ENCODE measurements at places on chromosomes 13 and 19.

GRCh38 chr19:35689836-35690235 lies 14.5 kb upstream of the ZBTB32 start:
- no peak for DNase-seq

GRCh38 chr13:26759907-26760831 lies at the start of gene GPR12:
Gene GPR12 (minus strand): TSS chr13:26760786. CDS start chr13:26759827, 959 bp downstream.
- no peak for DNase-seq

DNA sequence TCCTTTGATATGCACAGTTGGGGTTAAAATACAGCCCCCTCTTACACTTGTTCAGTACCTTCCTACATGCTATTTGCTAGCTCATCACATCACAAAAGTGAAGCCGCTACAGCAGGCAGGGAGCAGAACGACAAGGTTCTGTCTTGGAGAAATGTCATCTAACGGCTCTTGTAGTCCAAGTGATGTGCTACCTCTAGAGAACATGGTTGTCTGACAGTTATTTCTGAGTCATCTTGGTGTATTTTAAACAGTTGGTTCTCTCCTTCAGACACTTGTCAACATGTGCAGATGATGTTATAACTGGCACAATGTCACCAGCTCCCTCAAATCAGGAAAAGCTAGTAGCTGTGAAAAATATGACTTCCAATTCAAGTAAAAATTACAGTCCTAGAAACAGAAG lies 865.0 kb downstream of the PCDH9 start:
- no peak for DNase-seq

DNA sequence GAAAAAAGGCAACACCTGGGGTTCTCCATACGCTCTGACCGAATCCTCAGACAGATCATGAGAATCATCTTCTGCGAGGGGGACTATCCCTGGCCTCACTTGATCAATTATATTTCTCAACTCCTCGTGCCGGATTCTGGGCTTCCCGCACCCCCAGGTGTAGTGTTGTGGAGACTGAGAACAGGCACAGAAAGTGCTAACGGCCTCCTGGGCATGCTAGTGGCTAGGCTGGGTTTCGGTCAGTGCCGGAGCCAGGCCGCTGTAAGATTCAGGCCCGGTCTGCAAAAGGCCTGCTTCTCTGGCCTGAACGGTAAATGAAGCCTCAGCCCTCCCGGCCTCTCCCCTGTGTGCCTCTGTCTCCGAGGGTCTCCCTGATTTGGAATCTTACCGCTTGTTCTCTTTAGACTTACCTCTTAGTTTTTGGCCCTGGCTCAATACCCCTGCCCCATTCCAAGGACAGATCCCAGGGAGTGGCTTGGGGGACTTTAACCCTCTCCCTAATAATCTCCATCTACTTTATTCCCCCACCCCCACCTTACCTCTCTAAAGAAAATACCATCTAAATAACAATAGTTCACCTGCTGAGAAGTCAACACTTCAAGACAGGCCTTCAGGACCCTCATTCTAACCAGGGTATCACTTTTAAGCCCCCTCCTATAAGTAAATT lies 79.0 kb upstream of the MEDAG start:
- DNase-seq = no peak

DNA sequence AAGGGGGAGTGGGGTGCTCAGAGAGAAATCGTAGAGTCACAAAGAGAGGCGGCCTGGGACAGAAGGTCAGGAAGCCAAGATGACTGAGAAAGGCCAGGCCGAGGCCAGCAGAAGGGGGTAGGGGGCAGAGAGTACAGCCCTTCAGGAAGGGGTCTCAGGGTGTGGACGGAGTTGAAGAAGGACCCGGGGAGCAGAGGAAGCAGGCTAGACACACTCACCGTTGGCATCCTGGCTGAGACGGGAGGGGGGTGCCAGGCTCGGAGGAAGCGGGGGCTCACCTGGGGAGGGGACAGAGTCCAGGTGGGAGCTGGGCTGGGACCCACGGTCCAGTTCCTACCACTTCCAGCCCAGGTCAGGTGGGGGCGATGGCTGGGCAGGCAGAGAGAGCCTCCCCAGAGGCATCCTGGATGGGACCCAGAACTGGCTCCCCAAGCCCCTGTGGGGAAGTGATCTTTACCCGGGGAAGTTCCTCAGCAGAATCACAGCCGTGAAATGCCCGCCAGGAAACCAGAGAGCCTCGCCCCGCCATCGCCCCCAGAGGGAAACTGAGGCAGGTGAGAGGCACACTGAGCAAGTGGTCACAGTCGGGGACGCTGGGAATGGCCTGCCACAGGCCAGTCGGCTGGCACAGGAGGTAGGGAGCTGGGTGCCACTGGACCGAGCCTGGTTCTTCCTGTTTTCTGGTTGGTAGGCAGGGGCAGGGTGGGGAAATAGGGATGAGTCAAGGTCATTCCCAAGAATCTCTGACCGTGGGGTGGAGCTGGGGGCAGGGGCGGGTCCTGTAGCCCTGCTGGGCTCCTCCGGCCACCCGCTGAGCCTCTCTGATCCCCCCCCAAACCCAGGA lies 1.4 kb downstream of the MATK start:
- DNase-seq = no peak

DNA sequence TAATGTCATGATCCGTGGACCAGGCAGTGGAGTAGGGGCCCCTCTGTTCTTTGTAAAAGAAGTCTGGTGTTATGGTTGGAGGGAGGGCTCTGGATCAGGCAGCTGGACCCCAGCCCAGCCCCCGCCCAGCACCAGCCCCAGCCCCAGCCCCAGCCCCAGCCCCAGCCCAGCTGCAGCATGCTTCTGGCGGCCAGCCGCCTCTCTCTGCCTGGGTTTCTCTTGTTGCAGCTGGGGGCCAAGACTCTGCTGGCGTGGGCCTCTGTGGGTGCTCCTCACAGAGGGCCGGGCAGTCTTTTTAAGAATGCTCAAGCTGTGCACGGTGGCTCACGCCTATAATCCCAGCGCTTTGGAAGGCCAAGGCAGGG lies 17.9 kb downstream of the DOT1L start:
- no peak for DNase-seq

DNA sequence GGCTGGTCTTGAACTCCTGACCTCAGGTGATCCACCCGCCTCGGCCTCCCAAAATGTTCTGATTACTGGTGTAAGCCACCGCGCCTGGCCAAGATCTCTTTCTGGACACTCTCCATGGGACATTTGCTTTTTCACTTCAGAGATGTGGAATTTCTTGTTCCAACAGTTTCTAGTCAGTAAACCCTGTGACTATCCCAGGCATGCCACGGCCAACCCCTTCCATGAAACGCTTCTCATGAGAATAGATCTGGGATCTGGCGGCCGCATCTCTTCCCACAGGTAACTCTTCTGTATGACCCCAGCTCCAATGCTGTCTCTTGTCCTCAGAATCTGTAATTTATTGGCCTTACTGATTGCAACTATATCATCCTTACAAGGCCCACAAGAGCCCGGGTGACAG lies 16.2 kb downstream of the PLPP2 start:
- DNase-seq = no peak

DNA sequence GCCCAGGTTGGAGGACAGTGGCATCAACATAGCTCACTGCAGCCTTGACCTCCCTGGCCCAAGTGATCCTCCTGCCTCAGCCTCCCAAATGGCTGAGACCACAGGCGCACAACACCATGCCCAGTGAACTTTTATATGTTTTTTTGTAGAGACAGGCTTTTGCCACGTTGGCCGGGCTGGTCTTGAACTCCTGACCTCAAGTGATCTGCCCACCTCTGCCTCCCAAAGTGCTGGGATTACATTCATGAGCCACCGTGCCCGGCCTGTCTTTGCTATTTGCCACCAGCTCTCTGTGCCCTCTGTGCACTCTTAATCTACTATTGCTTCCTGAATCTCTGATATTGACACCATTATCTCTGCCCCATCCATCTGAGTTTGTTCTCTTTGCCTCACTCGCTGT lies 34.3 kb upstream of the LRRC4B start:
- DNase-seq = no peak

DNA sequence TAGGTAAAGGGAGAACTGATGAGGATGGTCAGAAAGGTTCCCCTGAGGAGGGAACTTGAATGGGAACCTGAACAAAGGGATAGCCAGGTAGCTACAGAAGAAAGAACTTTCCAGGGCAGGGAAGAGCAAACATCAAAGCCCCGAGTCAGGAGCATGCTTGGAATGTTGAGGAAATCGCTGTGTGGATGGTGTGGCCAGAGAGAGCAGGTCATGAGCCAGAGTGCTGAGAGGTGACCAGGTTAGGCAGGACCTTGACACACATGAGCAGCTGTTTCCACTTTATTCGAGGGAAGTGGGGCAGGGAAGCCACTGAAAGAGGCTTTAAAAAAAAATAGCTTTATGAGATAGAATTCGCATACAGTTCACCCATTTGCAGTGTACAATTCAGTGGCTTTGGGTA lies 4.4 kb downstream of the RAB8A start:
- DNase-seq = no peak

DNA sequence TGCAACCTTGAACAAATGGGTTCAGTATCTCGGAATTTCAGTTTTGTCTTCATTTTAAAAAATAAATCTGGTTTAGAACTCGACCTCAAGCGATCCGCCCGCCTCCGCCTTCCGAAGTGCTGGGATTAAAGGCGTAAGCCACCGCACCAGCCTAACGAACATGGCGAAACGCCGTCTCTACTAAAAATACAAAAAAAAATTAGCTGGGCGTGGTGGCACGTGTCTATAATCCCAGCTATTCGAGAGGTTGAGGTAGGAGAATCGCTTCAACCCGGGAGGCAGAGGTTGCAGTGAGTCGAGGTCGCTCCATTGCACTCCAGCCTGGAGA lies 571 bp downstream of the ZNF302 start:
- no peak for DNase-seq

- DNase-seq = no peak
Measured at GRCh38 chr19:21317821-21318220, 11.4 kb downstream of the ZNF708 start.

- no peak for DNase-seq
Measured at GRCh38 chr19:45668342-45668871, 386 bp downstream of the GIPR start.

DNA sequence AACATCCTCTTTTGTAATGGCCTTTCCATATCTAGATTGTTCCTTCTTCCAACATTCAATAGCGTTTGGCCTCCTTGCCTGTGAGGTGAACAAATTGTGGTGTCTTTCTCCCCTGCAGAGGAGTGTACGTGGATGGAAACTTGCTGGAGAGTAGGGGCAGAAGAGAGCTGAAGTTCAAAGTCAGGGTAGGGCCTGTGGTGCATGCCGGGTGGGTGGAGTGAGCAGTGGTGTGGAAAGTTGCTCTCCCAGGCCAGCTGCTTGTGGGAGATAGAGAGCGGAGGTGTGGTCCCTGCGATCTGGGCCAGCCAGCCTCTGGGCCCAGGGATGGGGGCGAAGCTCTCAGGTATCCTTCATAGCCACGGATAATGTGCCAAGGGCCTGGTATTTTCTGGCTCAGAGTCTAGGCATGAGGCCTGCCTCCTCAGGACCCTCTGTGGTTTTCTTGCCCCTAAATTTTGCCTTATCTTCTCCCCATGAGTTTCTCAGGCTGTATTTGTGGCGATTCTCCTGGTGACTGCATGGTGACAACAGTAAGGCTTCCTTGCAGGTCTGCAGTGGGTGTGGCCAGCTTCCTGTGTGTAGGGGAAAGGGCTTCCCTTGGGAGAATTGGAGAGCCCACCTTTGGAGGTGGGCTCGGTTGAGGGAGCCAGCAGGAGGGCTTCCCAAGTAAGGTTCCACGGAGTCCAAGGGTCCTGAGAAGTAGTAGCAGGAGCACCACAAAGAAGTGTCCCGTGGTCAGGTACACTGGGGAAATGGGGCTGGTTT lies 6.7 kb downstream of the RGCC start:
- no peak for DNase-seq
